Right ventricle myocardium inferior (tissue), 1 donor: ENCODE measurements at places on chromosomes 4 and X.

DNA sequence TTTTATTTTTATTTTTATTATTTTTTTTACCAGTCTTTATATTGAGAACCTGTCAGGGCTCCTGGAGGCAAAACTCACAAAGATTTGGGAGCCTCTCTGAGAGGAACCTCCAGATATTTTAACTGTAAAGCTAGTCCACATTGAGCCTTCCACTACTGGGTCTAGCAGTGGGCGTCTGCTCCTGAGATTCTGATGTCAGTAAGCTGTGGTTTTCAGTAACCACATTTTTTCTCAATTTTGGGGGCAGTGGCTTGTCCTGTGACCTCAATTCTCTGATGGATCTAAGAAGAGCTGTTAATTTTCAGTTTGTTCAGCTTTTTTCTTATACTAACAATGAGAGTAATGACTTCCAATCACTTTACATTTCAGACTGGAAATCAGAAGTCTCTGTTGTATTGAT is 23.6 kb upstream of the GPRASP1 start:
- no peak for DNase-seq

DNA sequence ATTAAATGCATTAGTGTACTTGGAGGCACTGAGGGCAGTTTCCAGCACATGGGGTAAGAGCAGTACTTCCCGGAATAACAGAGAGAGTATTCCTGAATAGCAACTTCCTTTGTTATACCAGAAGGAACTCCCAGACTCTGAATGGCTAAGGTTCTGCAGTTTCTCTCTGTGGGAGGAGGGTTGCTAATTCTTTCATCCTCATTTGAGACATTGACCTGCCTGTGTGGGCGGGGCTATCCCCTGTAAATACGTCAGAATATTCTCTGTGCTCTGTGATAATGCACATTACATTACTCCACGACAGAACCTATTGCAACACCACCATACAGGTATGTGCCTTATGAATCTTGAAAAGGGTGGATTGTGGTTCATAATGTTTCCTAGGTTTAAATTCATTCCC is 52.7 kb downstream of the SPINK2 start:
- DNase-seq = no peak

DNA sequence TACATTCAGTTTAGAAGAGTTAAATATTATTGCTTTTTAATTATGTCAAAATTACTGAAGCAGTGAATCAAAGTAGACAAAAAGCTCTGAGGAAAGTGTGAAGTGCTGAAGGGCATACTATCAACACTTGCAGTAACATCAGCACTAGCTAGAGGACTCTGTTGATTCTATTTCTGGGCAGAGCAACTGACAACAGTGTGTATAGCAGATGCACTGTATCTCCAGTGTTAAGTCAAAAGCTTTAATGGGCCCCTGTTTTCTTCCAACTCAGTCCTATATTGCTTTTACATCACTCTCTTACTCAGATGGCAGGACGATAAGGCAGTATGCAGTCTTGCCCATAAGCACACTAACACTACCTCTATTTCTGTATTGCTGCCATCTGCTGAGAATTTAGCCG is 435.2 kb upstream of the AMOT start:
- no peak for DNase-seq

DNA sequence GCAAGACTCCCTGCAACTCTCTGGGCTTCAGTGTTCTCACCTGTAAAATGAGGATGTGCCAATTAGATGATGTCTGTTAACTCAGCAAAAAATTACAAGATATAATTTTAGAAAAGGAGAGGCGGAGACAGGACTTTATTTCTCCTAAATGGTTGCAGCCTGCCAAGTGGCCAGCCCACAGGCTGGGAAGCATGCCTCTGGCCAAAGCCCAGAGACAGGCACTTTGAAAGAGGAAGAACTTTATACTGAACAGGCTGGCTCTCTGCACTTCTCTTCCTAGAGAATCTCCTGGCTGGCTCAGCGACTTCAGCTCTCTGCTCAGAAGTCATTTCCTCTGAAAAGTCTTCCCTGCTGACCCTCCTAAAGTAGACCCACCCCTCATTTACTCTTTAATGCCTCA is 3.7 kb downstream of the PRDM5 start:
- DNase-seq = peak; percentile 69

DNA sequence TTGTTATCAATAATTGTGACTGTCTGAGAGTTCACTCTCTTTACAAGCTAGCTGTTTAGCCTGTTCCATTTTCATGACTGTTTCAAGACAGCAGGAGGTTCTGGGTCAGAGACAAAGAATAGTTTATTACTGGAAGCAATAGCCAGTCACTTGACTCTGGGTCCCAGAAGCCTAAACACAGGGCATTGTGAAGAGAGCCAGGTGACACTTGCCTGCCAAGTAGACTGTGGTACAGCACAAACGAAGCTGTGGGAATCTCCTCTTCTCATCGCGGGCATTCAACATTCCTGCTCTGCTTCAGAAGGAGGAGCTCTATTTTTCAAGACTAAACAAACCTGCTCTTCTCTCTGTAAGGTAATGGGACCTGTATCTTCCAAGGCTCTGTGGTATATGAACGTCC is 485.1 kb downstream of the TRIML1 start:
- DNase-seq = no peak

- no peak for DNase-seq
These were observed 174.0 kb upstream of the MAP3K15 start for GRCh38 chrX:19689170-19689779.

- DNase-seq = no peak
These were observed 211.5 kb downstream of the DHX15 start for GRCh38 chr4:24372881-24373280.

GRCh38 chrX:132488819-132489577 is at the start of gene MBNL3:
MBNL3 (minus strand) TSS chrX:132489038; CDS start chrX:132439611, 49,427 bp downstream.
- peak; percentile 86 for DNase-seq

GRCh38 chr4:128858879-128859671 is 49.6 kb downstream of the JADE1 start:
- DNase-seq = no peak

DNA sequence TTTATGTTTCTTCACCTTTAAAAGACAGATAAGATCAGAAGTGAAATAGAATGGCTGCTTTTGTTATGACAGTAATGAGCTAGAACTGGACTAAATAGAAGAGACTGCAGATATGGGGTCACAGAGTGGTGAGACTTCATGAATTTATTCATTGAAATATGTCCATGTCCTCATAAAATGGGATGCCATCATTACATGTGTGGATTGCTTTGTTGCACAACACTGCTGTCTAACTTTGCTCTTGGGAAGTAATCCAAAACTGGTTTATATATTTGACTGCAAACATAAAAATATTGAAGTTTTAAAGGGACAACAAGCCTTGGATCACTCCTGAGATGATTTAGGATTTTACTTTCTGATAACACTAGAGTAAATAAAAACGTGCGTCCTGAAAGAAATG is 209.2 kb upstream of the FAT4 start:
- no peak for DNase-seq

GRCh38 chrX:15724911-15725310 is 13.2 kb upstream of the CA5B start:
- no peak for DNase-seq

GRCh38 chrX:107691024-107691448 is 62.7 kb downstream of the PRPS1 start:
- no peak for DNase-seq

- DNase-seq = no peak
These were observed 125.8 kb upstream of the SLC7A11 start for GRCh38 chr4:138367942-138368341.

GRCh38 chr4:1495416-1496115 is 89.3 kb upstream of the NKX1-1 start:
- peak; percentile 26 for DNase-seq

GRCh38 chr4:122755675-122756074 is 23.2 kb downstream of the BBS12 start:
- no peak for DNase-seq

- DNase-seq = no peak
These were observed 17.9 kb downstream of the EXOC1 start for GRCh38 chr4:55871299-55871800.

- peak; percentile 58 for DNase-seq
These were observed 8.8 kb downstream of the DOK7 start for GRCh38 chr4:3471886-3472285.

DNA sequence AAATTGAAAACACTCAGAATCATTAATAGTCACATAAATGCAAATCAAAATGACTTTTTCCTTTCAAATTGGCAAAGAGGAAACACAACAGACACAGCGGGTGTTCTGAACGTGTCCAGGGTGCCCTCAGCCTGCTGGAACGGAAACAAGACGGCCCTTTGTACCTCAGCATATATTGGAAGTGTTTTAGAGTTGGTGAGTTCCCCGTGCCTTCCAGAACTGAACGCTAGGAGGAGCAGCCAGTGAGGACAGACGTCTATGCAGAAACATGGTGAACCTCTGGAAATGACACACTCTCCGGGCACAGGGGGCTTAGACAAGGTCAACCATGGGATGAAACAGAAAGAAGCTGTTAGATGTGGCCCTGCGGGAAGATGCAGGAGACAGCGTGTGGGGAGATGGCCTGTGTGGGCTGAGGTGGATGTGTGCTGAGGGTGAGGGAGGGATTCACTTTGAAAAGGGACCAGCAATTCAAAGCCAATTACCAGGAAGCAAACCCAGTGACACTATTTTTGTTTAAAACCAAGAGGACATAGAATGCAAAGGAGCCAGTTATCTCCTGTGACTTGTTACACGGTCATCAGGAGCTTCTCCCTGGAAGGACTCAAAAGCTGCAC is 40.4 kb downstream of the RNF212 start:
- peak; percentile 71 for DNase-seq

DNA sequence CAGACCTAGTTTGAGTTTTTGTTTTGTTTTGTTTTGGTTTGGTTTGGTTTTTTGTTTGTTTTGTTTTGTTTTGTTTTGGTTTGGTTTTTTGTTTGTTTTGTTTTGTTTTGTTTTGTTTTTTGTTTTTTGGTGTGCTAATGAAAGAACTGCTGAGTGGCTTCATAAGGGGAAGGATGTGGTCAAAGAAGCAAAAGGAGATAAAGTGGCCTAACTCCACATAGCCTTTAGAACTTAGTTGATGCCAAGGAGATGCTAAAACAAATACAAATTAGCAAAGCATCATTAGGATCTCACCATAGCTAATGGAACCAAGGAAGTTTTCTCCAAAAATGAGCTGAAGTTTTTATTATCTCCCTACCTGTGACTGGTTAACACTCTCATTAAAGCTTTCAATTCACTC is 44.6 kb upstream of the TMEM164 start:
- DNase-seq = no peak

DNA sequence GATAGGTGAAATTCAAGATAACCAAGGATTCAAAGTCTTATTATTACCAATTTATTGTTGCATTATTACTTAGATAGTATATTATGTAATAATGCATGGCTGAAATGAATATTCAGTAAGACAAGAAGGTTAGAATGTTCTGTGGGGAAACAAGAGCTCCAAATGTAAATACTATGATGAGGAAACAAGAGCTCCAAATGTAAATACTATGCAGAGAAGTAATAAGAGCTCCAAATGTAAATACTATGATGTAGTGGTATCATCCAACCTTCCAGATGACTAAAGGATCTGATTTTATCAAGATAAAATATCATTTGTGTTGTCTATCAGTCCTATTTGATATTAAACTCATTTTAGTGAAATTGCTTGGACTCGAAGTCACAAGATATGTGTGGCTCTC is 82.2 kb upstream of the PCDH18 start:
- DNase-seq = no peak

DNA sequence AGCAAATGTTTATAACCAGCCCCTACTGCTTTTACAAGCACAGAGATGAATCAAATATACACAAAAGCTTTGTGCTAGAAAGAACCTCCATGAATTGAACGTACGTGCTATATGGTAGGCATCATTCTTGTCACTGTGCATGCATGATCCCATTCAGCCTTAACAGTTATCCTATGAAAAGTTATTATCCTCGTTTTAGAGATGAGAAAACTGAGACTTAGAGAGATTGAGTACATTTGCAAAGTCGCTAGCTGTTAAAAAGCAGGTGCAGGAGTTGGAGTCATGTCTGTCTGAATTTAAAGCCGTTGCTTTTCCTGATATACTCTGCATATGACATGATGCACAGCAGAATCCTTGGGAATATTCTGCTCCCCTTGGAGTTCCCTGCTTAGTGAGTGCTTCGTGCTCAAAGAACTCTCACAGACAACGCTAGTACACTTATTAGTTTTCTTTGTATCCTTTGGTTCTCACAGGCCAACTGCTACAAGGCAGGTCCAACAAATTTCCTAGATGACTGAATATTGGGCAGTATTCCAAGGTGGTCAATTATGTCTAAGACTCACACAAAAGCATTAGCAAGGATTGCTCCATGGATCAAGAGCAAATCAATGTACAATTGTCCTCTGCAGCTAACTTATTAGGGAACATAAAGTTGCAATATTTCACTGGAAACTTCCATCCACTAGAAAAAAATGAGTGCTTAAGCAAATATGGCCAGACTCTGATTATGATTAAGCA is 42.8 kb upstream of the TRIM2 start:
- no peak for DNase-seq
